ENCODE measurements at places on chromosomes 2 and 18. TPM values are rescaled to one million over a fixed set of nuclear protein-coding genes. Genes with fewer than 3 reads are reported as not detected.

DNA sequence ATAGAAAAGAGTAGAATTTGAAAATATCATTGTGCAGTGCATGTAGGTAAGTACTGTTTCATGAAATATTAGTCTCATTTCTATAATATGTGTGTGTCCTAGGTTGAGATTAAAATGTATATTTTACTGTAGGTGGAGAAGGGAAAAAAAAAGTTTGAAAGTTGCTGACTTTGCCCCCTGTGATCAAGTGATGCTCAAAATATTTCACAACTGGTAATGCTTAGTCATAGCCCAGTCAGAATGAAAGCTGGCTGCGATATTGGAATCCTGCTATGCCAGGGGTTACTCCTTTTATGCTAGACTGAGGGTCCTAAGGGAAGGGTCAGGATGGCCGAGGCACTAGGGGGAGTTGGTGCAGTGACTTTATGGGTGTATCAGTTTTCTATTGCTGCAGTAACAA lies 19.5 kb upstream of the CFAP36 start:
- no peak for DNase-seq
- no peaks in the 10 kb centered on the region for H3K27me3 ChIP-seq
- no peak overlapping the region for H3K27ac ChIP-seq
- no peak overlapping the region for H3K4me3 ChIP-seq
- no peaks in the 10 kb centered on the region for H3K36me3 ChIP-seq
- H3K4me1 ChIP-seq, result no peaks in the 10 kb centered on the region

GAD1 gene
- total RNA-seq, result not detected

IL18RAP gene
- 5.9 TPM for total RNA-seq

- peaks cover 21% of the 10 kb centered on the region for H3K4me1 ChIP-seq
- H3K27ac ChIP-seq, result no peak overlapping the region
- no peaks in the 10 kb centered on the region for H3K27me3 ChIP-seq
Measured at GRCh38 chr2:65313126-65313953, 85.7 kb downstream of the ACTR2 start.

CIB4 gene
- total RNA-seq, result not detected

DNA sequence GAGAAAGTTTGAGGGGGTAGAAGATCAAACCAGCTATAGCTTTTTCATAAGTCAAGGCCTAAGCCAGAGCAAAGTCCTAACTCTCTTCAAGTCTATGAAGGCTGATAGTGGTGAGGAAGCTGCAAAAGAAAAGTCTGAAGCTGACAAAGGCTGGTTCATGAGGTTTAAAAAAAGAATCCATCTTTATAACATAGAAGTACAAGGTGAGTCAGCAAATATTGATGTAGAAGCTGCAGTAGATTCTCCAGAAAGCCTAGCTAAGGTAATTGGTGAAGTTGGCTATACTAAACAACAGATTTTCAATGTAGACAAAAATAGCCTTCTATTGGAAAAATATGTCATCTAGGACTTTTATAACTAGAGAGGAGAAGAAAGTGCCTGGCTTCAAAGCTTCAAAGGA lies 141.4 kb upstream of the ZNF521 start:
- DNase-seq, result no peak
- no peak overlapping the region for H3K4me3 ChIP-seq

DNA sequence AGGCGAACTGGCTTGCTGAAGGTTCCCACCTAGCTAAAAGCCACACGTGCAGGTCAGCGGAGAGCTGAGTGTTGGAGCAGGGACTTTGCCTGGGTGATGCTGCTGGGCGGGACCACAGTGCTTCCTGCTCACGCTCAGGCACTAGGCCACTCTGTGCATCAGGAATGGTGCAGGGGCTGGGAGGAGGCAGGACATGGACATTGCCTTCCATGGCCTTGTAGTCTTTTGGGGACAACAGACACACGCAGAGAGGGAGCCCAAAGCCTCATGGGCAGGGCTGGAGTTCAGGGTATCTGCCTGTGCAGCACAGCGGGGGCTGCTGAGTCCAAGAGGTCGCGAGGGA lies 207.2 kb downstream of the ZBTB7C start:
- no peak overlapping the region for H3K27ac ChIP-seq
- H3K4me3 ChIP-seq, result no peak overlapping the region
- no peak for DNase-seq
- H3K4me1 ChIP-seq, result no peaks in the 10 kb centered on the region
- no peaks in the 10 kb centered on the region for H3K27me3 ChIP-seq

DNA sequence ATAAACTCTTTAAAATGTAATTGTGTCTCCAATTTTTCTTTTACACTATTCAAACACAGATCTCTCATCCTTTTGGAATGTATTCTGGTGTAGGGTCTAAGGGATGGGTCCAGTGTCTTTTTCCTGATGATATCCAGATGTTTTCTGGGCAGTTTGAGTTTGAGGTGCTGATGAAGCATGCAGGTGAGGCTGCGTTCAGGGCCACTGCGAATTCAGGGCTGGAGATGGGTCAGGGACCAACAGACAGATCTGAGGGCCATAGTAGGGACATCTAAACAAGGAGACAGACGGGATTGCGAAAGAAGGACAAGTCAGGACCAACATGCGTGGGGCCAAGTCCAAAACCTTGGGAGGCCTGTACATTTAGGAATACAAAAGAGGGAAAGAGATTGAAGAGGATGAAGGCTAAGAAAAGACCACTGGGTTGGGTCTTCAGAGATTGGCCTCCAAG lies 70.2 kb downstream of the ACAA2 start:
- DNase-seq, result no peak
- peaks cover 7% of the 10 kb centered on the region for H3K4me1 ChIP-seq
- H3K27me3 ChIP-seq, result no peaks in the 10 kb centered on the region
- H3K27ac ChIP-seq, result no peak overlapping the region

GRCh38 chr2:10537522-10538199 lies 89.5 kb upstream of the ODC1 start:
- no peak for DNase-seq
- no peak overlapping the region for H3K4me3 ChIP-seq
- no peak overlapping the region for H3K27ac ChIP-seq

DNA sequence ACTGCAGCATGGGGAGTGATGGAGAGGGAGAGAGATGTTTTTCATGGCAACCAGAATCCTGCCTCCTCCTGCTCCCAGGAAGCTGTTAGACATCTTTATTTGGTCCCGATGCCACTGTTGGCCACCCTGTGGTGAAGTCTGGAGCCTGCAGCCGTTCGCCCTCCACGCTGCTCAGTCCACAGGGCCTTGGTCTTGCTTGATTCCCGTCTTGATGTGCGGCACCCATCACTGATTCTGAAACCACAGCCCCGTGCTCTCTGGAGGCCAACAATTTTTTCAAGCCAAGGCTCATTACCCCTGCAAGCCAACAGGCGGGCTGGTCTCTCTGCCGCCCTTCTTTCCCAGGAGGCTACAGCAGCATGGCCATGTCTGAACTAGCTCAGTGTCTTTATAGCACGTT lies 24.5 kb downstream of the SIGLEC15 start:
- H3K27ac ChIP-seq, result no peak overlapping the region
- no peaks in the 10 kb centered on the region for H3K27me3 ChIP-seq
- no peaks in the 10 kb centered on the region for H3K4me1 ChIP-seq
- no peak overlapping the region for H3K4me3 ChIP-seq
- peaks cover 24% of the 10 kb centered on the region for H3K36me3 ChIP-seq

GRCh38 chr2:134736167-134736880 lies 17.5 kb upstream of the TMEM163 start:
- DNase-seq, result no peak
- no peaks in the 10 kb centered on the region for H3K36me3 ChIP-seq
- no peaks in the 10 kb centered on the region for H3K27me3 ChIP-seq
- no peak overlapping the region for H3K4me3 ChIP-seq
- no peaks in the 10 kb centered on the region for H3K4me1 ChIP-seq

- H3K4me1 ChIP-seq, result peaks cover 11% of the 10 kb centered on the region
- DNase-seq, result no peak
- H3K36me3 ChIP-seq, result no peaks in the 10 kb centered on the region
Measured at GRCh38 chr2:98734823-98735260, 3.9 kb upstream of the MGAT4A start.

GRCh38 chr2:12240206-12240605 lies 476.5 kb upstream of the TRIB2 start:
- H3K27me3 ChIP-seq, result no peaks in the 10 kb centered on the region
- DNase-seq, result no peak
- H3K27ac ChIP-seq, result no peak overlapping the region

RUFY4 gene
- not detected for total RNA-seq

ALLC gene
- not detected for total RNA-seq

DNA sequence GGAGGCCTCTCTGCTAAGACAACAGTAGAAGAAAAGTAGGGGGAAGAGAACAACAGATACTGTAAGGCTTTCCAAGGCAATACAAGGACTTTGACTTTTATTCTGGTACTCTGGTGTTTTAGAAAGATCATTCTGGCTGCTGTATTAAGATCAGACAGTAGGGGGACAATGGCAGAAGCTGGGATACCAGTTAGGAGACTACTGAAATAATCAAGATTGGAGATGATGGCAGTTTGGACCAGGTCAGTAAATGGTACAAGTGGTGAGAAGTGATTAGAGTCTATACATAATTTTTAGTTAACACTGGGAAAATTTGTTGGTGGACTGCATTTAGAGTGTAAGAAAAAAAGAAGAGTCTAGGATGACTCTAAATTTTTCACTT lies 139.7 kb downstream of the ROCK1 start:
- H3K4me3 ChIP-seq, result no peak overlapping the region
- no peak overlapping the region for H3K27ac ChIP-seq
- peaks cover 52% of the 10 kb centered on the region for H3K36me3 ChIP-seq

DNA sequence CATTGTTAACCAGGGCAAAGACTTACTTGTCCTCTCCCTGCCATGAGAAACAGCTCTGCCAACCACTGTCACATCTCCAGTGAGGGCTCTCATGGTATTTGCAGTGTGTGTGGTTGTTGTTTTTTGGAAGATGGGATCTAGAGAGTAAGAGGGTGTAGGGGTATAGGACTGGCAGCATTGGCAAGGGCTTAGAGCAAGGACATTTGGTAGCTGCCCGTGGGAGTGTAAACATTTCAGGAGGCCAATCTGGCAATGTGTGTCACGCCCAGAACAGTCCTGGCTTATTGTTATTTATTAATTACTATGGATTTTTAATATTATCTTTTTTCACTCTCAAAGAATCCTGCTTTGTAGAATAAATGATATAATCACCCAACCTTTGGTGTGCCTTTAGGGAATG lies 90.5 kb downstream of the TMEM17 start:
- no peak for DNase-seq
- H3K27me3 ChIP-seq, result no peaks in the 10 kb centered on the region
- H3K36me3 ChIP-seq, result no peaks in the 10 kb centered on the region
- peaks cover 15% of the 10 kb centered on the region for H3K4me1 ChIP-seq

SERPINB10 gene
- 0.98 TPM for total RNA-seq

LRRC30 gene
- not detected for total RNA-seq

DNA sequence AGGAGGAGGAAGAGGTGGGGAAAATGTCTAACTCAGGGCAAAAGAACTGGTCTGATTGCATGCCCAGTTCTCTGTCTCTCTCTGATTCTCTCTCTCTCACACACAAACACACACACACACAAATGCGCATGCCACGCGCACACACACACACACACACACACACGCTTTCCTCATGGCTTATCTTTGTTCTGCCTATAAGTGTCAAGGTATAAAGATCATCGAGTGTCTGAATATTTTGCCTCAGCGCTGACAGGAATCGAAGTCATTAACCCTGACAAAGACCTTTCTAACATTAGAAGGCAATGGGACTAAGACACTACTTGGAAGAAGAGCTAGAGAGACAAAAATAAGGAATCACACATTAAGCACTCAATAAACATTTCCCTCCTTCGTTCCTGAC lies 497.1 kb upstream of the KLHL29 start:
- DNase-seq, result no peak
- no peaks in the 10 kb centered on the region for H3K36me3 ChIP-seq
- no peaks in the 10 kb centered on the region for H3K4me1 ChIP-seq

GRCh38 chr2:28406276-28407096 lies 13.8 kb downstream of the FOSL2 start:
- H3K4me3 ChIP-seq, result no peak overlapping the region
- DNase-seq, result no peak
- H3K27me3 ChIP-seq, result no peaks in the 10 kb centered on the region
- peaks cover 97% of the 10 kb centered on the region for H3K4me1 ChIP-seq
- H3K27ac ChIP-seq, result peak overlapping the region; percentile 70

- peak overlapping the region; percentile 44 for H3K27ac ChIP-seq
- DNase-seq, result peak; percentile 77
- H3K27me3 ChIP-seq, result no peaks in the 10 kb centered on the region
- peaks cover 62% of the 10 kb centered on the region for H3K36me3 ChIP-seq
Measured at GRCh38 chr2:159228081-159228581, 58.4 kb downstream of the WDSUB1 start.

GRCh38 chr2:39437522-39438296 lies 624 bp upstream of the MAP4K3 start:
- H3K27ac ChIP-seq, result peak overlapping the region; percentile 97
- peaks cover 44% of the 10 kb centered on the region for H3K4me1 ChIP-seq
- DNase-seq, result no peak
- no peaks in the 10 kb centered on the region for H3K27me3 ChIP-seq

GRCh38 chr2:201990069-201990468 lies 43.6 kb upstream of the FZD7 start:
- H3K36me3 ChIP-seq, result no peaks in the 10 kb centered on the region
- H3K4me3 ChIP-seq, result no peak overlapping the region
- DNase-seq, result no peak
- no peaks in the 10 kb centered on the region for H3K4me1 ChIP-seq
- H3K27ac ChIP-seq, result no peak overlapping the region

DNA sequence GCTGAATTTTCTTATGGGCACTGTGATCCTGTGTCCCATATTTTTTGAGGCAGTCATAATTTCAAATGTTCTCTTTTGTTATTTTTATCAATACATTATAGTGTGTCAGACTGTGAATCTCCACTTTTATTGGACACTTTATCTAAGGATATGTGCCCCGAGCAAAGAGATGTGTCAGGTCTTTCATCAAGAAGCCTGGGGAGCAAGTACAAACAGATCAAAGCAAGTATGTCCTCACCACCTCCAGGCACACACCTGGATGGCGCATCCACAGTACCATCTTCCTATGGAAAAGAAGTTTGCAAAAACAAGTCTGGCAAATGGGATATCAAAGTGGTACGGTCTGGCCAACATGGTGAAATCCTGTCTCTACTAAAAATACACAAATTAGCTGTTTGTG lies 81.0 kb upstream of the ZNF236 start:
- H3K27ac ChIP-seq, result no peak overlapping the region
- no peak for DNase-seq
- H3K27me3 ChIP-seq, result no peaks in the 10 kb centered on the region
- no peak overlapping the region for H3K4me3 ChIP-seq
- peaks cover 13% of the 10 kb centered on the region for H3K4me1 ChIP-seq
- H3K36me3 ChIP-seq, result no peaks in the 10 kb centered on the region

GRCh38 chr18:70421471-70422390 lies 132.9 kb downstream of the SOCS6 start:
- no peaks in the 10 kb centered on the region for H3K36me3 ChIP-seq
- no peak overlapping the region for H3K27ac ChIP-seq
- H3K4me3 ChIP-seq, result no peak overlapping the region
- H3K4me1 ChIP-seq, result peaks cover 36% of the 10 kb centered on the region
- no peaks in the 10 kb centered on the region for H3K27me3 ChIP-seq

GRCh38 chr2:199131136-199131655 lies 326.5 kb downstream of the SATB2 start:
- no peak overlapping the region for H3K27ac ChIP-seq
- no peak for DNase-seq
- H3K27me3 ChIP-seq, result no peaks in the 10 kb centered on the region
- H3K36me3 ChIP-seq, result no peaks in the 10 kb centered on the region
- H3K4me3 ChIP-seq, result no peak overlapping the region
- no peaks in the 10 kb centered on the region for H3K4me1 ChIP-seq

CMPK2 gene
- total RNA-seq, result 5.6 TPM

RAPH1 gene
- 22.6 TPM for total RNA-seq

GRCh38 chr2:136126421-136126926 lies 8.5 kb upstream of the CXCR4 start:
- H3K4me1 ChIP-seq, result no peaks in the 10 kb centered on the region
- H3K4me3 ChIP-seq, result no peak overlapping the region
- H3K27ac ChIP-seq, result no peak overlapping the region
- H3K36me3 ChIP-seq, result no peaks in the 10 kb centered on the region
- H3K27me3 ChIP-seq, result no peaks in the 10 kb centered on the region

All from vagina (tissue), 2 donors.